T-helper 2 cell treated with Interferon-gamma antibody and Interleukin-4, amounts not matched to agents 5 μg/mL and 100 μg/mL, for 36 hours (primary cell): ENCODE measurements at places on chromosomes 1 and 21.

- peaks cover 78% of the 10 kb centered on the region for H3K4me1 ChIP-seq
- DNase-seq: no peak
- no peaks in the 10 kb centered on the region for H3K27me3 ChIP-seq
- H3K36me3 ChIP-seq: peaks cover 21% of the 10 kb centered on the region
- no peak overlapping the region for H3K27ac ChIP-seq
- no peak overlapping the region for H3K4me3 ChIP-seq
These were observed 23.1 kb upstream of the MYSM1 start for GRCh38 chr1:58722967-58723366.

GRCh38 chr1:1259951-1260600 is 13.6 kb upstream of the C1QTNF12 start:
- H3K27me3 ChIP-seq: no peaks in the 10 kb centered on the region
- no peak overlapping the region for H3K4me3 ChIP-seq
- DNase-seq: no peak

DNA sequence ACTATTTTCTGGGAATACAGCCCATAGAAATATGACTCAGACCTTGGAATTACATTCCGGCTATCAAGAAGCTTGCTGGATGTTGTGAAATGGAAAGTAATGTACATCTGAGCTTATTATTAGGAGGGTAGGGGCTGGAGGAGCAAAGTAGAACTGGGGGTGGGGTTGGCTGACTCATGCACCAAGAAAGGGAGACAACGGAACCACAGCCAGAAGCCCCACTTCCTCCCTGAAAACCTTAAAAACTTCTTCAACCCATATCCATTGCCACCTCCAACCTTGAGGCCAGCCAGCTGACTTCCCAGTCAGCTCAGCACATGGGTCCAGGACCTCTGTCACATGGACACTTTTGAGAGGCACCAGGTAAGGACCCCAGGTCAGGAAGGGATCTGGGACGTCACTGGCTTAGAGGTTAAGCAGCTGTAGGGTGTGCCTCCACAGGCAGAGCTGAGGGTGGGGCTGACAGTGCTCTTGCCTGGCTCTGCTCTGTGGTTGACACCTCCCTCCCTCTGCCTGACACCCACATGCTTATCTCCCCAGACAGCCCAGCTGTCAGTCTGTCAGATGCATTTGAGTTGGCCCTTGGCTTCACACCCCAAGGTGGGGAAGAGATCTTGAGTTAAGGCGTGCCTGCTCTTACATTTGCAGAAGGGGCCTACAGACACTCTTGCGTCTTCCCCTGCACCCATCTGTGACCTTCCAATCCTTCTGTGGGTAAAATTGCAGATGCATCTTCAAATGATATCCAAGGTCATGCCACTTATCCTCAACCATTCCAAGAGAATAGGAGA is 5.7 kb upstream of the ZNF683 start:
- DNase-seq: peak; percentile 81
- peak overlapping the region; percentile 97 for H3K27ac ChIP-seq
- H3K36me3 ChIP-seq: peaks cover 3% of the 10 kb centered on the region
- H3K27me3 ChIP-seq: no peaks in the 10 kb centered on the region
- H3K4me1 ChIP-seq: peaks cover 64% of the 10 kb centered on the region

DNA sequence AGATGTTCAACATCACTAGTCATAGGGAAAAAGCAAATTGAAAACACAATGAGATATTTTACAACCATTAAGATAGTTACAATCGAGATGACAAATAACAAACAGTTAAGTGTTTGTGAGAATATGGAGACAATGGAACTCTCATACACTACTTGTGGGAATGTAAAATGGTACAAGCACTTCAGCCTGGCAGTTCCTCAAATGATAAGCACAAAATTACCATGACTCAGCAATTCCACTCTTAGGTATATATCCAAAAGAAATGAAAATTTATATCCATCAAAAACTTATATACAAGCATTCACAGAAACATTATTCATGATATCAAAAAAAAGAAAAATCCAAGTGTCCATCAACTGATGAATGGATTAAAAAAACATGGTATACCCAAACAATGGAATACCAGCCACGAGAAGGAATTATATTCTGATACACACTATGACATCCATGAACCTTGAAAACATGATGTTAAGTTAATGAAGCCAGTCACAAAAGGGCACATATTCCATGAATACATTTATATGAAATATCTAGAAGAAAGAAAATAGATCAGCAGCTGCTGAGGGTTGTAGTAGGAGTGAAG is 76.4 kb downstream of the EVI5 start:
- no peak overlapping the region for H3K27ac ChIP-seq
- DNase-seq: no peak

- no peaks in the 10 kb centered on the region for H3K27me3 ChIP-seq
- DNase-seq: no peak
- H3K4me3 ChIP-seq: no peak overlapping the region
- H3K27ac ChIP-seq: no peak overlapping the region
These were observed 144.1 kb upstream of the TNR start for GRCh38 chr1:175887521-175887920.

DNA sequence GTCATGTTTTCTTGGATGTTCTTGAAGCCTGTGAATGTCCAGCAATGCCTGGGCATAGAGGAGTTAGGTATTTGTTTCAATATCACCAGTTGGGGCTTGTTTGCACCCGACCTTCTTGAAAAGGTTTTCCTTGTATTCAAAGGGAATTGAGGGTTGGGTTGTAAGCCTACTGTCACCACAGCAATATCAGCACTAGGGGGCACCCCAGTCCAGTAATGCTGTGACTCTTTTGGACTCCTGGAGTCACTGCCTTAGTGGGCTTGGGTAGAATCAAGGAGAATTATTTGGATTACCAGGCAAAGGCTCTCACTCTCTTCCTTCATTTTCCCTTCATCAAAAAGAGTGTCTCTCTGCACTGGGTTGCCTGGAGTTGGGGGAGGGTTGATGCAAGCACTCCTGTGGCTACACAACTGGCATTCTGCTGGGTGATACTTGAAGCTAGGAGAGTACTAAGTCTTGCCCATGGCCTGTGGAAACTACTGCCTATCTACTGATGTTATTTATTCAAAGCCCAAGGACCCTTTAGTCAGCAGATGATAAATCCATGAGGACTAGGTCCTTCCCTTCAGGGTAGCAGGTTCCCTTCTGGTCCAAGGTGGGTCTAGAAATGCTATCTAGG is 34.5 kb downstream of the OR10R2 start:
- no peak overlapping the region for H3K4me3 ChIP-seq
- peaks cover 32% of the 10 kb centered on the region for H3K27me3 ChIP-seq
- no peak overlapping the region for H3K27ac ChIP-seq
- no peak for DNase-seq

- H3K4me1 ChIP-seq: peaks cover 43% of the 10 kb centered on the region
- no peak overlapping the region for H3K4me3 ChIP-seq
- no peaks in the 10 kb centered on the region for H3K27me3 ChIP-seq
- no peak for DNase-seq
- no peaks in the 10 kb centered on the region for H3K36me3 ChIP-seq
- no peak overlapping the region for H3K27ac ChIP-seq
These were observed 258.5 kb upstream of the IRF2BP2 start for GRCh38 chr1:234868296-234869147.

DNA sequence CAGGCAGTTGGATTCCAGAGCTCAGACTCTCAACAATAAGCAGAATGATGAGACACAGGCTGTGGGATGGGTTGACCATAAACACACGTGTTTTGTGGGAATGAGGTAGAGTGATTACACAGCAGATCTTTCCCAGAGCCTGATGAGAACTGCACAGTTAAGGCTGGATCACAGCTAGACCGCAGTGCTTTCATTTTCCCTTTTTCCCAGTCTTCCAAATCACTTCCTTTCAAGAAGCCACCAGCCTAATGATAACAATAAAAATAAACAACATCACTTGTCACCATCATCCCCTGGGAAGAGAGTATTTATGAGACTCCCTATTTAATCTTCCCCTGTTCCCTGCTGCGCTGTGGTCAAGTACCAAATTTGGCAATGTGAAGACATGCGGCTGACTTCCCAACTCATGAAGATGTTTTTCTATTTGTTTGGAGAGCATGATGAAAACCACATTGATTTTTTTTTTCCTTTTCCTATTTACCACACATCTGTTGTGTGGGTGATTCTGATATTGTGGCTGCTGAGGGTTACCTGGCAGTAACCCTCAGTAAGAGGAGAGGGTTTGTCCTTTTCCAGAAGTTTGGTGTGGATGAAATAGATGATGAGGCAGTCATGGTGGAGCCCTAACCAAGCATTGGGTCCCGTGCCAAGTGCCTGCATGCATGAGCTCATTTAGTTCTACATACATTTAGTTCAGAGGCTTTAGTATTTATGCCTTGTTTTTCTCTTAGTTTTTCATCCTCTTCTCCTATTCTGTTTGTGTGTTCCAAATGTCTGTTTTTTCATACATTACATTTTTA is 248.9 kb upstream of the HOOK1 start:
- H3K36me3 ChIP-seq: no peaks in the 10 kb centered on the region
- peaks cover 6% of the 10 kb centered on the region for H3K27me3 ChIP-seq
- H3K4me3 ChIP-seq: no peak overlapping the region
- H3K4me1 ChIP-seq: peaks cover 22% of the 10 kb centered on the region
- no peak for DNase-seq

GRCh38 chr1:76266762-76267161 is 192.2 kb downstream of the ST6GALNAC3 start:
- no peaks in the 10 kb centered on the region for H3K36me3 ChIP-seq
- H3K27ac ChIP-seq: peak overlapping the region; percentile 89
- DNase-seq: no peak
- peaks cover 48% of the 10 kb centered on the region for H3K4me1 ChIP-seq
- H3K27me3 ChIP-seq: peaks cover 2% of the 10 kb centered on the region

DNA sequence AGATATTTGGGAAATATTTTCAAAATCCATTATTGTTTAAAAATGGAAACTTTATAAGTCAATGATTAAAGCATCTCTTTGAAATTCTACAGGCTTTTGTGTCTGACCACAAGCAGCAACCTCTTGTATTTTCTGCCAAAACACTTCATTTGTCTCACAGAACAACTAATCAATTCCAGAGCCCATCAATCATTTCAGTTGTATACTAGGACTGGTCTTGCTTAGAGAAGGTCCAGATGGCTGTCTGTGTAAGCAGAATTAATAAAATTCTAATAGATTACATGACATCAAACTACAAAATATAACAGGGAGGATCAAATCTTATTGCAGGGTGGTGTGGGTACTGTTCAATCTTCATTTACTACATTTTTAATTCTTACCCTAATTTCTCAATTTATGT is 76.4 kb downstream of the ACBD6 start:
- no peak for DNase-seq
- H3K4me1 ChIP-seq: peaks cover 2% of the 10 kb centered on the region
- H3K27ac ChIP-seq: no peak overlapping the region
- H3K27me3 ChIP-seq: no peaks in the 10 kb centered on the region
- peaks cover 13% of the 10 kb centered on the region for H3K36me3 ChIP-seq
- H3K4me3 ChIP-seq: no peak overlapping the region

DNA sequence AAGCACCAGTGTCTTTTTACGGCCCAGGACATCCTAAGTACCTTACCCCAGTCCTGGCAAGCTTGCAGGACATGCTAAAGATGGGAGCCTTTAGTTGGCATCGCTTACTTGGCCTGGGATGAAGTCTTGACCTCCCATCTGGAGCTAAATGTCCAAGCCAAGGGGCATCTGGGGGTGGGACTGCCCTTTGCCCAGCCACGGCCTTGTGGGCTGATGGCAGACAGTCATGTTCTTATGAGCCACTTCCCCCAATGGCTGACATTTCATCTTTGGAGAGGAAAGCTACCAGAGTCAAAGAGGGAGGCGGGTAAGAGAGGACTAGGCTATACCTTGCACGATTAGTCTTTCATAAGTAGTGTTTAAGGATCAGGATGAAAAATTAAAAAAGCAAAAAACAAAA is 32.2 kb downstream of the OPTC start:
- H3K4me1 ChIP-seq: peaks cover 1% of the 10 kb centered on the region
- no peaks in the 10 kb centered on the region for H3K36me3 ChIP-seq
- H3K4me3 ChIP-seq: no peak overlapping the region

GRCh38 chr1:233668725-233669294 is 54.9 kb downstream of the KCNK1 start:
- H3K4me1 ChIP-seq: peaks cover 3% of the 10 kb centered on the region
- H3K36me3 ChIP-seq: peaks cover 17% of the 10 kb centered on the region
- no peak overlapping the region for H3K27ac ChIP-seq
- peak; percentile 15 for DNase-seq
- no peaks in the 10 kb centered on the region for H3K27me3 ChIP-seq

DNA sequence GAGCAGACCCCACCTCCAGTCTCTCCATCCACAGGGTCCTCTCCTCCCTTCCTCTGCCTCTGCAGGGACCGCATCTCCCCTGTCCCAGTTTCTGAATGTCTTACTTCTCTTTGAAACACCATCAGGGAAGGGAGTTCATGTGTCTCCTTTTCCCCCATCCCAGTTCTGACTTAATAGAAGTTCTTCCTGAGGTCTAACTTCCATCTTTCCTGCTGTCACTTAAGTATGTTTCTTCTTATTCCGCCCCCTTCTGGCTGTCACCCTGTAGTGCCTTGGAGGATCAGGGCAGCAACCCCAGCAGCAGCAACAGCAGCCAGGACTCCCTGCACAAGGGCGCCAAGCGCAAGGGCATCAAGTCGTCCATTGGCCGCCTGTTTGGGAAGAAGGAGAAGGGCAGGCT is 29.3 kb downstream of the MYOG start:
- no peak for DNase-seq
- H3K27me3 ChIP-seq: no peaks in the 10 kb centered on the region
- no peak overlapping the region for H3K27ac ChIP-seq
- H3K4me1 ChIP-seq: no peaks in the 10 kb centered on the region
- no peak overlapping the region for H3K4me3 ChIP-seq
- H3K36me3 ChIP-seq: peaks cover 6% of the 10 kb centered on the region

- H3K36me3 ChIP-seq: no peaks in the 10 kb centered on the region
- no peak overlapping the region for H3K27ac ChIP-seq
- no peak for DNase-seq
These were observed 101.9 kb upstream of the TNR start for GRCh38 chr1:175845338-175845737.

DNA sequence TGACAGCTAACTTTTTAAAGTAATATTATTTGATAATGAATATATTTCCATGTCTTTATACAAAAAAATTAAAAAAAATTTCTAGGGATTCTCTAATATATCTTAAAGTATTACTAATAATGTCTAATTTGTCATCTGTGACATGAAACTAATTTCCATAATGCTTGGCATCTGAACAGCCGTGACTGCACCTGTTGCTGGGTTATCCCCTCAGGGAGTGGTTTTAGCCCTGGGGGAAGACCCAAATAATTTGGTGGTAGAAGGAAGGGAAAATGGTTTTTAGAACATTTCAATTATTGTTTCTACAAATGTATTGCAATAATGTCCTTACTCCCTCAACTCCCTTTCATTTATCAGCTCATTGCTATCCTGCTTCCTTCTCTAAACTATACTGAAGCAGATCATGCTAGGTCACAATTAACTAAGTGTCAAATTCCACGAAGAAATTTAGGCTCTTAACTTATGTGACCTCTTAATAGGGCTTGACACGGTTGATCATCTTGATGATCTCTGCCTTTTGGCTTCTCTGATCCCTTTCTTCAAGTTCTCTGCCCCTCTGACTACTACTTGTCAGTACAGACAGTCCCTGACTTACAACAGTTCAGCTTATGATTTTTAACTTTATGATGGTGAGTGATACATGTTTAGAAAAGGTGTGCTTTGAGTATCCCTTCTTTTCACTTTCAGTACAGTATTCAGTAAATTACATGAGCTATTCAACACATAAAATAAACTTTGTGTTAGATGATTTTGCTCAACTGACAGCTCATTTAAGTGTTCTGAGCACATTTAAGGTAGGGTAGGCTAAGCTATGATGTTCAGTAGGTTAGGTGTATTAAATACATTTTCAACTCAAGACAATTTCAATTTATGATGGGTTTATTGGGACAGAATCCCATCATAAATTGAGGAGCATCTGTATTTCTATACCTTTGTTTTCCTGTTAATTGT is 26.4 kb upstream of the DPH5 start:
- no peaks in the 10 kb centered on the region for H3K27me3 ChIP-seq
- H3K4me3 ChIP-seq: no peak overlapping the region
- peaks cover 19% of the 10 kb centered on the region for H3K4me1 ChIP-seq
- peaks cover 22% of the 10 kb centered on the region for H3K36me3 ChIP-seq
- DNase-seq: no peak
